ENCODE measurements at places on chromosomes 11 and 22.

GRCh38 chr11:10695833-10696232 is 2.3 kb upstream of the IRAG1 start:
- DNase-seq, result no peak

- DNase-seq, result no peak
Observed at GRCh38 chr22:39942439-39943230, 17.6 kb upstream of the TMA7B start.

DNA sequence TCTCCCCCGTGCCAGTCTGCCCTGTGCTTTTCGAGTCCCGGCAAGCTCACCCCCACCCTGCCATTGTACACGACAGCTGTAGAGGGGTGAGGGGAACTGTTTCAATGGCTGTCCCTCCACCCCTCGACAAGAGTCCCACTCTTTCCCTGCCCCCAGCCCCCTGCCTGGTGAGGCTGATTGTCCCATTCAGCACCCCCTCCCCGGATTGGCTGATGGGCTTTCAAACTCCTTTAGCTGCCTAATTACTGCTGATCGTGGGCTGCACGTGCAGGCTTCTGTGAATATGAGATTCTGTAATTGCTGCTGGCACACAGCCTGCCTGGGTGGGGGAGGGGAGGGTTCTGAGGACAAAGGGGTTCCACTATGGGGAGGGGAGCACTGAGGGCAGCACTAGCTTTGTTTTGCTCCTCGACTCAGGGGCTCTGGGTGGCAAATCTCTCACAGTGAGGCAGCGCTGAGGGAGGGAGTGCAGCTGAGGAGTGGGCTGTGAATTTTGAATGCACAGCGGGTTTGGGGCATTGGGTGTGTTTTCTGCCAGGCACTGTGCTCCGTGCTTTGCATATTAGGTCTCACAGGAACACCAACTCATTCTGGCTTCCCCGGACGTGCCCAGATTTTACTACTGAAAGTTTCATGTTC is 42.6 kb upstream of the ACCSL start:
- no peak for DNase-seq

DNA sequence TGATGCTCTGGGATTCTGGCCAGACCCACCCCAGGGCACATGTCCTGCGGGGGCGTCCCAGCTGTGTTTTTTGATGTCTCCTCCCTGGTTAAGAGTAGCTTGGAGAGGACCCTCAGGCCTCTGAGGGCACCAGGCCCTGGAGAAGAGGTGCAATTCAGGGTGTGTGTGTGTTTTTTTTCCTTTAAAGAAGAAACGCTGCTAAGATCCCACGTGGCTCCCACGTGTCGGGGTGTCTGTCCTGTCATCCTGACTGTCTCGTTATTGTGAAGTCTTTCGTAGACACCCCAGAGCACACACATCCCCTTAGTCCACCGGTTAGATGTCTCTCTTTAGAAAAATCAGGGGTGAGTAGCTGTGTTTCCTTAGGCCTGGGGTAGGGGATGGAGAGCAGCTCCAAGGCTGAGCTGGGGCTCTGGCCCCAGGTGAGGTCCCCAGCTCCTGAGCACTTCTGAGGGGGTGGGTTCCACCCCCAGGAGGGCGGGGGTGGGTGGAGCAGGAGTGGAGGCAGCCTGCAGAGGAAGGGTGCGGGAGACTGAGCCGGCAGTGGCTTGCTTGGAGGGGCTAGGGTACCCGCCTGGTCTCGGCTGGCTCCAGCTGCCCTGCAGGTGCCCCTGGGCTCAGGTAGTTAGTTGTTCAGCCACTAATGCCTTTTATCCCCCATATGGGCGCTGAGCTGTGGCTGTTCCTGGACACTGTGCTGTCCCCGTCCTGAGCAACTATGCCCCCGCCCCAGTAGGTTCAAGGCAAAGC is 116.4 kb downstream of the CACNA1I start:
- no peak for DNase-seq
